ENCODE measurements at places on chromosomes 2 and 18. TPM values are rescaled to one million over a fixed set of nuclear protein-coding genes. Genes with fewer than 3 reads are reported as not detected.

The NXPH2 gene
- total RNA-seq: not detected

The GULP1 gene
- total RNA-seq: 114 TPM

The MAIP1 gene
- 21.4 TPM for total RNA-seq

The LIMS4 gene
- 0.76 TPM for total RNA-seq

The UGT1A3 gene
- not detected for total RNA-seq

The EFHD1 gene
- 1.3 TPM for total RNA-seq

The EMX1 gene
- not detected for total RNA-seq

The KRTCAP3 gene
- not detected for total RNA-seq

The SLC38A11 gene
- 0.43 TPM for total RNA-seq

The CYP27C1 gene
- 2.4 TPM for total RNA-seq

The MAB21L4 gene
- not detected for total RNA-seq

The OTOS gene
- not detected for total RNA-seq

The UBR3 gene
- total RNA-seq: 81.1 TPM

The LIMS2 gene
- total RNA-seq: 7.4 TPM

The PROM2 gene
- 0.32 TPM for total RNA-seq

The LOXHD1 gene
- not detected for total RNA-seq

The MGAT4A gene
- total RNA-seq: 1.2 TPM

The NGEF gene
- 9.9 TPM for total RNA-seq

The NCOA1 gene
- total RNA-seq: 29.2 TPM

The NTSR2 gene
- not detected for total RNA-seq

The BOLL gene
- total RNA-seq: not detected

The HOXD12 gene
- not detected for total RNA-seq

The GKN2 gene
- not detected for total RNA-seq

The C2orf72 gene
- 2.1 TPM for total RNA-seq

The GRHL1 gene
- total RNA-seq: 0.78 TPM

The ANKRD30BL gene
- not detected for total RNA-seq

The TMEM178A gene
- total RNA-seq: 1.7 TPM

The UPP2 gene
- 0.13 TPM for total RNA-seq

The CYP1B1 gene
- total RNA-seq: 860 TPM

The C2orf15 gene
- total RNA-seq: 0.11 TPM

The CHRND gene
- not detected for total RNA-seq

The CHPF gene
- 129 TPM for total RNA-seq

The ERMN gene
- total RNA-seq: not detected

The FBLN7 gene
- 3.1 TPM for total RNA-seq

The ERFE gene
- 3.7 TPM for total RNA-seq

The ASB18 gene
- total RNA-seq: not detected

The ZNF385B gene
- 13.5 TPM for total RNA-seq

The SERPINB13 gene
- not detected for total RNA-seq

The PSTPIP2 gene
- 9.9 TPM for total RNA-seq

The MYL1 gene
- total RNA-seq: 0.39 TPM

The LRRTM4 gene
- total RNA-seq: not detected

The HJURP gene
- total RNA-seq: 18.8 TPM

The RPRM gene
- not detected for total RNA-seq

The MAPK4 gene
- total RNA-seq: not detected

The PSD4 gene
- 4.2 TPM for total RNA-seq

The FAP gene
- 225 TPM for total RNA-seq

The C2orf80 gene
- not detected for total RNA-seq

The MSTN gene
- 0.32 TPM for total RNA-seq

The ALPI gene
- total RNA-seq: not detected
